ENCODE measurements at places on chromosomes 4 and X.

DNA sequence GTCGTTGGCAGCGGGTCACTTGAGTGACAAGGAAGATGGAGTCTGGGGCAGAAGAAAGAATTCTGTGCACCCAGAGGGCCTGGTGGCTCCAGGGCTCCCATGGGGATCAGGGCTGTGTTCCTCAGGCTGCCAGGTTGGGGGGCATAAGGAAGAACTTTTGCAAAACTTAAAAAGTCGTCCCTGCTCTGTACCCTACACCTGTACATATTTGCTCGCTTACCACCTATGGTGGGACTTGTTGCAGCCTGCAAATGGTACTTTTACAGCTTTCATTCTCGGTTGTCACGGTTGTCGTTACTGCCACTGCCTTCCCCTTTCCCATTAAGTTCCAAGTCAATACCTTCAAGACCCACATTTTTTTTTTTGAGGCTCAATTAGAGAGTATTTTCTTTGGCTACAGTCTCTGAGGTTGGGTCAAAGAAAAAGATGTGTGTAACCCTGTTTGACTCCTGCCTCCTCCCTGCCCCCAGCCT, 9.1 kb downstream of the ARX start:
- H3K27ac ChIP-seq = no peak overlapping the region
- H3K36me3 ChIP-seq = peaks cover 2% of the 10 kb centered on the region
- H3K4me3 ChIP-seq = no peak overlapping the region
- no peak for DNase-seq

GRCh38 chr4:169269916-169270809, 593 bp downstream of the SH3RF1 start:
- no peaks in the 10 kb centered on the region for H3K27me3 ChIP-seq
- H3K36me3 ChIP-seq = no peaks in the 10 kb centered on the region
- peak overlapping the region; percentile 92 for H3K27ac ChIP-seq

- no peak overlapping the region for H3K27ac ChIP-seq
- DNase-seq = no peak
- H3K4me3 ChIP-seq = no peak overlapping the region
Observed at GRCh38 chrX:108537005-108537404, 97.4 kb downstream of the COL4A5 start.

GRCh38 chr4:20480165-20480947, 219.9 kb upstream of the PACRGL start:
- no peak for DNase-seq
- H3K4me1 ChIP-seq = peaks cover 50% of the 10 kb centered on the region
- H3K27ac ChIP-seq = peak overlapping the region; percentile 80
- H3K4me3 ChIP-seq = peak overlapping the region; percentile 69

DNA sequence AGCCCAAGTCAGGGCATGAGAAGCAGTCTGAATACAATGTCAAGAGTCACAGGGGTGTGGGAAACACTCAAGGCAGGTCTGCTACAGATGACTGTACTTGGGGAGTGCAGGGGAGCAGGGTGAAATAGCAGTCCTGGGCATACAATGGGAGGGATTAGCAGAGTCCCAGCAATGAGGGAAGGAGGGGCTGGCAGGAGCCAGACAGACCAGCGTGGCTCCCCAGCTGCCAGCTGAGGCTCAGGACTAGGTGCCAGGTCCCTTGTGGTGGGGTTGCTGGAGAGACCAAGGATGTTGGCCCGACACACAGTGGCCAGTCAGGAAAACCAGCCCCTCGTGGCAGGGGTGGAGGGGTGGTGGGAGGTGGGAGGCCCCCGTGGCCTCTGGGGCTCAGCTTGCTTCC, 86.6 kb downstream of the RTL5 start:
- H3K27ac ChIP-seq = peak overlapping the region; percentile 96
- peaks cover 56% of the 10 kb centered on the region for H3K4me1 ChIP-seq
- H3K27me3 ChIP-seq = no peaks in the 10 kb centered on the region
- no peak overlapping the region for H3K4me3 ChIP-seq
- no peak for DNase-seq

DNA sequence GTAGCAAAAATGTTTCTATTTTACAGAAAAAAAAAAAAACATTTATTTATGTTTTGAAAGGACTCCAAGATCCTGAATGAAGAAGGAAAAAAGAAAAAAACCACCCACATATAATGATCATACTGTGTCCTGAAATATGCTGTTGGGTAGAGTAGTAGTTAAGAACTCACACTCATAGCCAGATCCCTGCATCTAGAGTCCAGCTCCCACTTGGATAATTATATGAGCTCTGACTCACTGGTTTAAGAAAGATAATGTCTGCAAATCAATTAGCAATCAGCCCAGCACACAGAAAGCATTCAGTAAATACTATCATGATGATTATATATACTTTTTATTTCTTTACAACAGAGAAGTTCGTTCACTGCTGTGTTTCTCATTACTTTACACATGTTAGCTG, 46.7 kb upstream of the MXRA5 start:
- peak overlapping the region; percentile 35 for H3K27ac ChIP-seq
- no peak for DNase-seq
- no peak overlapping the region for H3K4me3 ChIP-seq
- no peaks in the 10 kb centered on the region for H3K36me3 ChIP-seq

- no peaks in the 10 kb centered on the region for H3K27me3 ChIP-seq
- no peak overlapping the region for H3K27ac ChIP-seq
Observed at GRCh38 chrX:78624426-78624825, 34.7 kb downstream of the RTL3 start.

DNA sequence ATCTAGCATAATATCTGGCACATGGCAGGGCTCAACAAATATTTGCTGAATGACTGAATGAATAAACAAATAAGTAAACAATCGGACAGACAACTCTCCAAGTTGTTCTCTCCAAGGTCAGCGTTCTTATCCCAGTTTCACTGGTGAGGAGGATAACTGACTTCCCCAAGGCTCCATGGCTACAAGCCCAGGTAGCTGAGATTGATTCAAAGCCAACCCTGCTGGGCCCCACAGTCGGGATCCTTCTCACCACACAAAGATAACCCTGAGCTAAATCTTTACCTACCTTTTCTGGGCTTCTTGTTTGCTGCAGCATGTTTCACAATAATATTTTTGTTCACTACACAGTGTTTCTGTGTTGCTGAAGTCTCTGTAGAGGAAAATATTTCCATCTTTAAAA, 54.9 kb downstream of the USP46 start:
- H3K4me1 ChIP-seq = peaks cover 39% of the 10 kb centered on the region
- H3K4me3 ChIP-seq = no peak overlapping the region
- H3K27ac ChIP-seq = peak overlapping the region; percentile 57
- H3K27me3 ChIP-seq = no peaks in the 10 kb centered on the region
- peaks cover 58% of the 10 kb centered on the region for H3K36me3 ChIP-seq

DNA sequence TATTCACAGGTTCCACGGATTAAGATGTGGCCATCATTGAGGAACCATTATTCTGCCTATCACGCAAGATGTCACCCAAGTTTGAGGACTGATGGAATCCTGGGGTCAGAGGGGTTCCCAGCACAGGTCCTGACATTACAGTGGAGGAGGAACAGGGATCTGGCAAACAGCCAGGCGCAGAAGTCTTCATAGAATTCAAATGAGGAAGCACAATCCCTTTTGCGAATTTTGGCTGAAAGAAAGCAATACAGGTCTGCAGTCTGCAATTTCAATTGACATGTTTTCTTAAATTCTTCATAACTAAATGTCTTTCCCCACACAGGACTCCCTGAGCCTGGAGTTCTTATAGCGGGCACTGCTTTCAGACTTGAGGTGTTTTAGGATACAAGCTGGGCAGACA, 14.5 kb downstream of the DOCK11 start:
- no peak overlapping the region for H3K4me3 ChIP-seq
- no peak overlapping the region for H3K27ac ChIP-seq
- H3K4me1 ChIP-seq = peaks cover 9% of the 10 kb centered on the region
- H3K36me3 ChIP-seq = peaks cover 25% of the 10 kb centered on the region

DNA sequence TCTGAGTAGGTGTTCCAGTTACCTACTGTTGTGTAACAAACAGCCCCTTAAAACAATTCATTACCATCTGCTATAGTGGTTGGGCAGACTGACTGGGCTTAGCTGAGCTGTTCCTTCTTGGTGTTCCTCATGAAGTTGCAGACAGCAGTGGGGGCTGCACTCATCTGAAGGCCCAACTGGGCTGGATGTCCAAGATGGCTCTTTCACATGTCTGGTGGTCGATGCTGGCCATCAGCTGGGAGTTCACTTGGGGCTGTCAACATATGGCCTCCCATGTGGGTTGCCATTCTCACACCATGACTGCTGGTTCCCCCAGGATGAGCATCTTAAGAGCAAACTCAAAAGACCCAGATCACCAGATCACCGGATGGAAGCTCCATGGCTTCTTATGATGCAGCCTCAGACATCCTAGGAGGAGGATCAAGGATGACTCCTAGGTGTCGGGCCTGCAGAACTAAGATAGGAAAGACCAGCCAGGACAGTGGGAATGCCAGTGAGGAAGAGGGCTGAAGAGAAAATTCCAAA, 34.3 kb upstream of the PPP2R2C start:
- no peak overlapping the region for H3K27ac ChIP-seq
- no peak for DNase-seq
- no peak overlapping the region for H3K4me3 ChIP-seq
- no peaks in the 10 kb centered on the region for H3K4me1 ChIP-seq
- peaks cover 2% of the 10 kb centered on the region for H3K36me3 ChIP-seq

- H3K4me1 ChIP-seq = peaks cover 11% of the 10 kb centered on the region
- no peak overlapping the region for H3K27ac ChIP-seq
- DNase-seq = no peak
- H3K36me3 ChIP-seq = peaks cover 31% of the 10 kb centered on the region
- no peak overlapping the region for H3K4me3 ChIP-seq
Observed at GRCh38 chrX:47229427-47229826, 3.4 kb upstream of the USP11 start.

DNA sequence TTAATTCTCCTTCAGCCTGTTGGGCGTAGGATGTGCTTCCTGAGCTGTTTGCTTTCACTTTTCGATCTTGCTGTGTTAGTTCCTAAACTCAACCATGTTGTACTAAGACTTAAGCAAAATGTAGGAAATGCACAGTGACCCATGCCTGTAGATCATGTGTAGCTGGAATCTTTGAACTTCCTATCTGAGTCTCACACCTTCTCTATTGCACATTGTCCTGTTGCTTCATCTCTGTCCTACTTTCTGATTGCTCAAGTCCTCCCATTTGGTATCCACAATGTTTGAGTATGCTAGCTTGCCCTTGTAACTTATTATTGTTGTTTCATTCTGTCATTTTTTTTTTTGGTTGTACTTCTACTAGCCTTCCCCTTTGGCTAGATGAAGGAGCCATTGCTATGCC, 239.6 kb downstream of the PPP1R2C start:
- H3K27ac ChIP-seq = no peak overlapping the region
- no peak overlapping the region for H3K4me3 ChIP-seq
- no peaks in the 10 kb centered on the region for H3K36me3 ChIP-seq
- no peaks in the 10 kb centered on the region for H3K4me1 ChIP-seq
- H3K27me3 ChIP-seq = no peaks in the 10 kb centered on the region
- DNase-seq = no peak

GRCh38 chr4:185437809-185438208, 12.0 kb upstream of the UFSP2 start:
- H3K36me3 ChIP-seq = no peaks in the 10 kb centered on the region
- no peak for DNase-seq
- H3K27ac ChIP-seq = no peak overlapping the region

DNA sequence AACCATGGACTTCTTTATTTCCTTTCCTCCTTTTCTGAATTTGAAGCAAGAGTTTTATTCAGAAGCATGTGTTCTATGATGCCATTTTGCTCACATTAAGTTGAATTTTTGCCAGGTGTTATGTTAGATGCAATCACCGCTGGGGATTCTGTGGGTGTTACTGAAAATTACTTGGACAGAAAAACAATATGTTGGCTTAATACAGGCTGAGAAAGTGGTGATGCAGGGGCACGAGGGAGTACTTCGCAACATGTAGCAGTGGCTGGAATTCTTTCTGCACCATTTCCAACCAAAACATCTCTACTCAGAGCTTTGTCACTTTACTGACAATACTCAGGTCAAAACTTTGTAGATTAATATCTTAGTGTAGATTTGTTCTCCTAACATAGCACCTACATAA, 109.2 kb upstream of the PCDH18 start:
- DNase-seq = no peak
- H3K4me1 ChIP-seq = peaks cover 4% of the 10 kb centered on the region
- no peaks in the 10 kb centered on the region for H3K36me3 ChIP-seq
- no peak overlapping the region for H3K4me3 ChIP-seq
- H3K27me3 ChIP-seq = no peaks in the 10 kb centered on the region

DNA sequence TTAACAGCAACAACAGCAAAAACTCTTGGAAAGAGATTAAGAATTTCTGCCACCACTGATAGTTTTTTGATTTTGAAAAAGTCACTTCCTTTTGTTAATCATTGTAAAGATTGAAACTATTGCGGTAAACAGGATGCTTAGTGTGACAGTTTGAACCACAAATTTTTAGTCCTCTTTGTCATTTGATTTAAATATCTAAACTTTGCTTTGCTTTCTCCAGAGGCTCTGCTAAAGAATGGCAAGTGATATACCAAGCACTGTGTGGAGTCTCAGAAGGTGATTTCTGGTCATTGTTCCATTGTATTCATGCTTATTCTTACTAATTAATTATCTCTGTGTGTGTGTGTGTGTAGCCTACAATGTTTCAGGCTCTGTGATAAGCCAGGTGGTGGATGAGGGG, 155.6 kb downstream of the BMPR1B start:
- no peak overlapping the region for H3K27ac ChIP-seq
- H3K36me3 ChIP-seq = peaks cover 7% of the 10 kb centered on the region
- H3K4me1 ChIP-seq = peaks cover 8% of the 10 kb centered on the region
- no peak for DNase-seq

- no peaks in the 10 kb centered on the region for H3K36me3 ChIP-seq
- peaks cover 2% of the 10 kb centered on the region for H3K27me3 ChIP-seq
- H3K4me1 ChIP-seq = no peaks in the 10 kb centered on the region
- no peak overlapping the region for H3K27ac ChIP-seq
Observed at GRCh38 chrX:136272325-136272724, 21.1 kb upstream of the MAP7D3 start.

DNA sequence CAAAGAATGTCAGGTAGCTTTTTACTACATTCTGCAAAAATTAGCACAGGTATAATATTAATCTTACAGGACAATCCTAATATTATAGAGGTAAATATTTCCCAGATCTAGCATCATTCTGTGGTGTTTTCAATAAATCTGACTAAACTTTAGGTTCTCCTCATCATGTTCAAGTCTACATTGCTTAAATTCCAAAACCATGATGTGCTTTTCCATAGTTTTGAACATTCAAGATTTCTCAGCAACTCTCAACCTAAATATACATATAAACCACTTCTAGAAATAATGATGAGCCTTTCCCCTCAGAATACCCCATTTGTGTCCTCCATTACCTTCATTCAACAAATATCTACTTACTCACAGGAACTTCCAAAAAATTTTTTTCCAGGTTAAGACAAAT, 23.1 kb downstream of the EIF4E start:
- H3K27me3 ChIP-seq = no peaks in the 10 kb centered on the region
- no peak overlapping the region for H3K4me3 ChIP-seq
- H3K36me3 ChIP-seq = peaks cover 10% of the 10 kb centered on the region
- DNase-seq = no peak
- H3K27ac ChIP-seq = peak overlapping the region; percentile 9

DNA sequence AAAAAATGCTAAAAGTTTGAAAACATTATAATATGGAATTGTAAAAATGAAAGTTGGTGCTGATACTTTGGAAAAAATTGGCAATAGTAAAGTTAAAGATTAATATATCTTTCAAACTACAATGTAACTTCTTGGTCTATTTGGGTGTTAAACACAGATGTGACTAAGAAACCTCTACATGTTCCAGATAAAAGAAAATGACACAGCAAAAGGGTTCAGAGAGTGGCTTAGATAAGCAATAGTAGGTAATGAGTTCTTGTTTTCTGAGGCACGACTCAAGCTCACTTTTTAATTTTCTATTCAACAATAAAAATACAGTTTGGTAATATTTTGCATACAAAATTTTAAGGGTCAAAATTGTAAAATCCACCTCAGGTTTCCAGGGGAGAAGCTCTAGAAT, 292.7 kb downstream of the GALNTL6 start:
- H3K27ac ChIP-seq = no peak overlapping the region
- H3K27me3 ChIP-seq = no peaks in the 10 kb centered on the region
- no peak overlapping the region for H3K4me3 ChIP-seq
- H3K4me1 ChIP-seq = peaks cover 3% of the 10 kb centered on the region
- H3K36me3 ChIP-seq = no peaks in the 10 kb centered on the region

All from mesothelial cell of epicardium (in vitro differentiated cells).